ENCODE measurements at places on chromosomes 1 and 21. TPM values are rescaled to one million over a fixed set of nuclear protein-coding genes. Genes with fewer than 3 reads are reported as not detected.

GRCh38 chr1:42379794-42380585 lies 602 bp upstream of the RIMKLA start:
- DNase-seq: no peak
- H3K27me3 ChIP-seq: no peaks in the 10 kb centered on the region
- peaks cover 12% of the 10 kb centered on the region for H3K4me1 ChIP-seq
- no peaks in the 10 kb centered on the region for H3K36me3 ChIP-seq
- H3K27ac ChIP-seq: peak overlapping the region; percentile 21

DNA sequence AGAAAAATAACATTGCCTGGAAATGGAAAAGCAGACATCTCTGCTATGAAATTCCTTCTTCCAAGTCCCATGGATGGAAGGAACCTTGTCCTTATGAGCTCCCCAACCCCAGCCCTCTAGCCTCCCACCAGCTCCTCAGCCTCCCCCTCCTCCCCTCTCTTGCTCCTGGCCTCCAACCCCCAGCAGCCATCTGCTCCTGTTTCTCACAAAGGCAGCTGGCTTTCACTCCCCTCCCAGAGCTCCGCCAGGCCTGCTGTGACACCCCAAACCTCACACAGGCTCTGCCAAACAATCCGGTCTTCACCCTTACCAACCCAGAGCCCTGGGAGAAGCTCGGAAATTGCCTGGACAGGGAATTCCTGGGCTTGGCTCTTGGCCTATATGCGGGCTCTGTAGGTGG lies 69.2 kb downstream of the KLHDC7A start:
- H3K27me3 ChIP-seq: no peaks in the 10 kb centered on the region
- H3K27ac ChIP-seq: no peak overlapping the region
- H3K4me3 ChIP-seq: no peak overlapping the region
- H3K4me1 ChIP-seq: no peaks in the 10 kb centered on the region
- DNase-seq: no peak

GRCh38 chr1:194466706-194467105 lies 1280.3 kb upstream of the B3GALT2 start:
- no peak for DNase-seq
- H3K27ac ChIP-seq: no peak overlapping the region
- no peaks in the 10 kb centered on the region for H3K36me3 ChIP-seq
- H3K4me1 ChIP-seq: no peaks in the 10 kb centered on the region

- no peak overlapping the region for H3K27ac ChIP-seq
- no peaks in the 10 kb centered on the region for H3K36me3 ChIP-seq
- peaks cover 10% of the 10 kb centered on the region for H3K4me1 ChIP-seq
- no peak for DNase-seq
- no peak overlapping the region for H3K4me3 ChIP-seq
Measured at GRCh38 chr1:1054099-1054700, 19.9 kb downstream of the RNF223 start.

The DNASE2B gene
- not detected for total RNA-seq

The LENEP gene
- not detected for total RNA-seq

- H3K4me3 ChIP-seq: no peak overlapping the region
- no peak overlapping the region for H3K27ac ChIP-seq
- no peaks in the 10 kb centered on the region for H3K27me3 ChIP-seq
- no peak for DNase-seq
- H3K4me1 ChIP-seq: no peaks in the 10 kb centered on the region
Measured at GRCh38 chr21:23977971-23978370, 1629.3 kb downstream of the MRPL39 start.

The GIPC2 gene
- 1.5 TPM for total RNA-seq

DNA sequence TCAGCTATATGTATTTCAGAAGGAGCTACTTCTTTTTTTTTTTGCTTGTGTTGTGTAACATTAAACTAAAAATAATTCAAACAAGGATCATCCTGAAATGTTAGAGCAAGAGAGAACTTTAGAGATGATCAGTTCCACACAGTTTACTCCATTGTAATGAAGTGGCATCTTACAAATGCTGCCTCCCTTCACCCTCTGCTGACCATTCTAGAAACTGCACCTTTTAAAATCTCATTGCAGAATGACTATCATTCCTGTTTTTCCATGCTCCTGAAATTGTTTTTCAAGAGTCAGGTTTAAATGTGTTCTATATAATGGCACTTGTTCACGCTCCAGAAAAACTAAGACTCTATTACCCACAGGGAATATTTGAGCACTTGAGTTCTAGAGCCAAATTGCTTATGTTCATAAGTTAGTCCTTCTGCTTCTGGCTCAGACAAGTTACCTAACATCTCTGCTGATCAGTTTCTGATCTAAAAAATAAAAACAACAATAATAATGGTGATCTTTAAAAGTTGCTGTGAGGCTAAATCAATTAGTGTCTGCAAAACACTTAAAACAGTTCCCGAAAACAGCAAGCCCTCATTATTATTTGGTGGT lies 21.5 kb upstream of the SLC44A5 start:
- no peaks in the 10 kb centered on the region for H3K27me3 ChIP-seq
- no peaks in the 10 kb centered on the region for H3K36me3 ChIP-seq
- no peak for DNase-seq
- H3K4me3 ChIP-seq: no peak overlapping the region

GRCh38 chr1:224201383-224201782 lies 18.3 kb downstream of the DEGS1 start:
- H3K4me1 ChIP-seq: no peaks in the 10 kb centered on the region
- no peak overlapping the region for H3K4me3 ChIP-seq
- no peak for DNase-seq

Measured in right atrium auricular region (tissue), 2 donors.